ENCODE measurements at places on chromosomes 1 and 21.

- DNase-seq: no peak
These were observed 98.0 kb downstream of the TGFBR3 start for GRCh38 chr1:91787919-91788318.

- no peak for DNase-seq
These were observed 15.6 kb downstream of the TPM3 start for GRCh38 chr1:154176337-154176736.

DNA sequence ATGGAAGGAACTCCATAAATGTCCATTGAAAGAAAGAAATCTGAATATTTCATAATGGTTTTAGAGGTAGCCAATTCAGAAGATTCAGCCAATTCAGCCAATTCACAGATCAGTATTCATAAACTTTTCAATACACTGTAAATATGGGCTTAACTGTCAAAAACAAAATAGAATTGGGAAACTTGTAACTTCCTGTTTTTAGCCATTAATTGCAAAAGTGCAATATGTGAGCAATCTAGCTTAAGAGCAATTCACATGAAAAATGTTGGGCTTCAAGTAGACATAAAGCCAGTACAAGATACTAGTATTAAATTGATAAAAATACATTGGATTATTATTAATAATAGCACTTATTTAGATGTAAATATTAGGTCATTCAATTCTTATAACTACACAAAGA lies 27.5 kb upstream of the PLPPR4 start:
- no peak for DNase-seq

DNA sequence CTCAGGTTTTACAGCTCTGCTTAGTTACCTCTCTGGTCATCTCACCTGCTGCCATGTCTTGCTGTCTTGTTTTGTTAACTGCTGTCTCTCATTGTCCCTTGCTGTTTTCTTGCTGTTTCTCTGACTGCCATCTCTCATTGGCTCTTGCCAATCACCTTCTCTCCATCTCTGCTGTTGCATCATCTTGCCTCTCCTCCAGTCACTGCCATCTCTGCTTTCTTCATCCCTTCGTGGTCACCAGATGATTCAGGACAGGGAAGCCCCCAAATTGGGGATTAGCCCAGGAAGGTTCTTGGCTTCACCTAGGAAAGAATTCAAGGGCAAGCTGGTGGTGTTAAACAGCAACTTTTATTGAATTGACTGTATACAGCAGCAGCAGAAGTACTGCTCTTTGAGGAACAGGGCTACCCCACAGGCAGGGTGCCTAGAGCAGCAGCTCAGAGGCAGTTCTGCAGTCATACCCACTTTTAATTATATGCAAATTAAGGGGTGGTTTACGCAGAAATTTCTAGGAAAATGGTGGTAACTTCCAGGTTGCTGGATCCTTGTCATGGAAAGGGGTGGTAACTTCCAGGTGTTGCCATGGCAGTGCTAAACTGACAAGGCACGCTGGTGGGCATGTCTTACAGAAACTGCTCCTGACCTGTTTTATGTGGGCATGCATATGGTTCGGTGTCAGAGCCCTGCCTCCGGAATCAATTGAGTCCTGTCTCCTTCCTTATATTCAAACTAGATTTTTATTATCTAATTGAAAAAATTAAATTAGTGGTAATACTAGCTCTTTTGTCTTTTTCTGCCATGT lies 33.4 kb downstream of the SUCO start:
- DNase-seq: no peak

GRCh38 chr1:154408174-154408777 lies 3.1 kb downstream of the IL6R start:
- no peak for DNase-seq

- DNase-seq: peak; percentile 35
These were observed 123.8 kb upstream of the IVNS1ABP start for GRCh38 chr1:185440877-185441276.

GRCh38 chr1:1835546-1835945 lies 55.3 kb downstream of the GNB1 start:
- DNase-seq: no peak

DNA sequence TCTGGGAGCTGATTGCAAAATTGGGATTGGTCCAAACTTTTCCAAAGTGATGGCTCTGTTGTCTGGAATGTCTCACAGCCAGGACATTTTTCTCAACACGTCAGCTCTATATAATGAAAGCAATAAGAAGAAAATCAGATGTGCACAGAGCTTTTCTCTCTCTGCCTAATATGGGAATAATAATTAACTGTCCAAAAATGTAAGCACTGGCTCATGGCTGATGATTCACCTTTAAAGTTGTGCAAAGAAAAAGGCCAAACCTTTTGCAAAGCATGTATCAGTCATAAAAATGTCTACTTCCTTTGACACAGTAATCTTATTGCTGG lies 30.4 kb downstream of the ZNF281 start:
- DNase-seq: peak; percentile 54

DNA sequence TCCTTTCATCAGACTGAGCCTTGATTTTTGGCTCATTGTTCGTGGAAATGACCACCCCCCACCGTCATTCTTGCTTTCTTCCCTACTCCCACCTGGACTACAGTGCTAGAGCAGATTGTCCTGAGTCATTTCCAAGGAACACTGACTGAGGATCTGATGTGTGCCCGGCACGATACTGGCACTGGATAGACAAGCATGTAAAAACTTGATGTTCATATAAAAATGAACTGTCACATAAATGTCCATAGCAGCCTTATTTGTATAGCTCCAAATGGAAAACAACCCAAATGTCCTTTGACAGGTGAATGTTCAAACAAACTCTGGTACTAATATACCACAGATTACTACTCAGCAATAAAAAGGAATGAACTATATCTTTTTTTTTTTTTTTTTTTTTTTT lies 18.6 kb upstream of the SLC45A3 start:
- DNase-seq: no peak

GRCh38 chr1:225825607-225826007 lies 15.7 kb downstream of the EPHX1 start:
- DNase-seq: no peak

DNA sequence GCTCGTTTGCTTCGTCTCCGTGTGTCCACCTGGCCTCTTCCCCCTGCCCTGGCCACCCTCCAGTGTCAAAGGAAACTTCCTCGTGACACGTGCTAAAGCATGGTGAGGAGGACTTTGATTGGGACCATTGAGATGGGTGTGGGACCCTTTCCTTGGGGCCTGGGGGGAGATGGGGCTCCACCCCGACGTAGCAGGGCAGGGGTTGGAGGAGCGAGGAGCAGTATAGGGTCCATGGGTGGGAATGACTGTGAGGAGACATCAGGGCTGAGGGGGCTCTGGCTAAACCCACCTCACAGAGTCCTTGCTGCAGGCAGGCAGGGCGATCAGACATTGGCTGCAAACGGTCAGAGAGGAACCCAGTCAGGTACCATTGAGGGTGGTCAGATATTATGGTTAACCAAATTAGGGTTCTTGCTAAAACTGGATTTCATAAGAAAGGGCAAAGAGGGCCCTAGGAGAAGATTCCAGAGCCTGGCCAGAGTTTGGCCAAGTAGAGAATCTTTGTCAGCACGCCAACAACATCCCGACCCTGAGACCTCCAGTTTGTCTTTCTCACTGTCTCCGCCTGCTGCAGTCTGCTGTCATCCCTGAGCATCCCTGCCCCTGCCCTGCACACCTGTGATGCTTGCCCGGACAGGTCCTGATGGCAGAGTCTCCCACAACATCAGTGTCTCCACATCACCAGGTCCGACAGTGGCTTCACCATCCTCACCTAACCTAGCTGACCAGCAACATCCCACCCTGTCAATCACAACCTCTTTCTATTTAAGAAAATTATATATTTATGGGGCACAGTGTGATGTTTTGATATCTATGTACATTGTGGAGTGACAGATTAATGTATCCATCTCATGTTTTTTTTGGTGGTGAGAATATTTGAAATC lies 8.0 kb downstream of the RNF187 start:
- DNase-seq: no peak

GRCh38 chr1:60342569-60342968 lies 269.0 kb upstream of the C1orf87 start:
- no peak for DNase-seq

DNA sequence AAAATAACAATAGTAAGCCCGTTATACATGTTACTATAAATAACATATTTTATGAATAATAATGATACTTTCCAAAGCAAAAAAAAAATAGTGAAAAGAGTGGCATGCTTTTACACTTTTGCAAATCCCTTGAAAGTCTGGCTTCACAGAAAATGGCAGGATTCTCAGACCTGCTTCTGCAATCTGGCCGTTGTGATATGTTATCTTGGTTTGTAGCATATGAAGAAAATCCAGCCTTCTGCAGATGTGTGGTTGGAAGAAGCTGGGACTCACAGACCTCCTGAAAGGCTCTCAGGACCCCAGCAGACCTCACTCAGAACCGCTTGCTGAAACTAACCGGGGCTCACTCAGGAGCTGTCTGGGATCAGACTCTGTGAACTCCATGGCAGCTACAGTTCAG lies 256.0 kb upstream of the TMEM51 start:
- no peak for DNase-seq

GRCh38 chr1:101438359-101438758 lies 201.5 kb downstream of the S1PR1 start:
- no peak for DNase-seq

GRCh38 chr1:193448682-193449461 lies 262.5 kb upstream of the B3GALT2 start:
- no peak for DNase-seq

- no peak for DNase-seq
These were observed 142.0 kb downstream of the MAST2 start for GRCh38 chr1:45945426-45945825.

DNA sequence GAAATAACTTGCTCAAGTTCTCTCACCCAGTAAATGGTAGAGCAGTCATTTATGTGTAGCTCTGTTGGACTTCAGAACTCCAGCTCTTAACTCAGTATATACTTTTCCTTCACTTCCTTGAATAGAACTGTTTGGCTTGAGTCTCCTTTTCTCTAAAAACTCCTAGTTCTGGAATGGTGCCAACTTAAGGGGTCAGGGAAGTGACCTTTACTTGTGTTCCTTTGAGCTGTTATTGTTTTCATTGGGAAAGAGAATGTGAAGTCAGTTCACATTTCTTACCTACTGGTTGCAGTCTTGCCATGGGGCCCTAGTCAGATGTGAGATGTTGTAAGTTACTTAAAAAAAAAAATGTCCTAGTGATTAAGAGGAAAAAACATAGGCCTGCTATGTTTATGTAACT lies 77.0 kb upstream of the MACF1 start:
- DNase-seq: no peak

DNA sequence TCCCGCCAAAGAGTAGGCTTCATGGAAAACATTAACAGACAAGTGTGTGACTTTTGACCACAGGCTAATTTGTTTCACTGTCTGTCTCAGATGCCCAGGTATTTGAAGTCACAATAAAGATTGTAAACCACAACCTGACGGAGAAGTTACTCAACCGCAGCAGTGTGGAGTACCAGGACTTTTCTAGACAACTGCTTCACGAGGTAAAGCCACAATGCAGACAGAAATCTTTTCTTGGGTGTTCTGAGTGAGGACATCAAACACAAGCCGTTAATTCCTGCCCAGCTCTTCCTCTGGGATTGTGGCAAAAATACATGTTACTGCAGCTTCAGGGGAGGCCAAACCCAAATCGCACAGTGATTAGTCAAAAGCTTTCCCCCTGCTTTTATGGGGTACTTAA lies 31.0 kb downstream of the UMODL1 start:
- no peak for DNase-seq

DNA sequence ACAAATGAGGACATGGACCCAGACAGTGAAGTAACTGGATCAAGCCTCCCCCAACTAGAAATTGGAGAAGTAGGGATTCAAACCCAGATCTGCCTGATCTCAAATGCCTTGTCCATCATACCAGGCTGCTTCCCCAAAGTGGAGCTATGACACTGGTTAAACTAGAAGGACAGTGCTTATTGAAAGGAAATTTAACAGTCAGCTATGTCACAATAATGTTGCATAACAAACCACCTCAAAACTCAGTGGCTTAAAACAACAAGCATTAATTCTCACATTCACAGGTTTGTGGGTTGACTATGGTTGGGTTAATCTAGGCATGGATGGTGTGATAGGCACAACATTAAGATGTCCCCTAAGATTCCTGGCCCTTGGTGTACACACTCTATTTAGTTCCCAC lies 107.1 kb downstream of the TAS1R2 start:
- DNase-seq: no peak

- no peak for DNase-seq
These were observed 8.4 kb downstream of the C1orf115 start for GRCh38 chr1:220698607-220699016.

DNA sequence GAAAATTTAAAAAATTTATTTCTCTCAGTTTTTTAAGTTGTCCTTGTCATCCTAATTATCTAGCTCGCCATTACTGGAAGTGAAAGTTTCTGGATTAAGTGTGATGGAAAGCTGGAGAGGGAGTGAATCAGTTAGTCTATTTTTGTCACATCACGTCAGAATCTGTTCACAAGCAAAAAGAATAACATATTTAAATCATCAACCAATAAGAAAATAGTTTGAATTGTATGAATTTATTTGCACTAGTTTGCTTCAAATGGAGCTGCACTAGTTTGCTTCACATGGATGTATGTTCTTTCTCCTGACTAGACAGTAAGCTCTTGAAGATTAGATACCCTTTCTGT lies 22.8 kb downstream of the PHC2 start:
- DNase-seq: no peak

DNA sequence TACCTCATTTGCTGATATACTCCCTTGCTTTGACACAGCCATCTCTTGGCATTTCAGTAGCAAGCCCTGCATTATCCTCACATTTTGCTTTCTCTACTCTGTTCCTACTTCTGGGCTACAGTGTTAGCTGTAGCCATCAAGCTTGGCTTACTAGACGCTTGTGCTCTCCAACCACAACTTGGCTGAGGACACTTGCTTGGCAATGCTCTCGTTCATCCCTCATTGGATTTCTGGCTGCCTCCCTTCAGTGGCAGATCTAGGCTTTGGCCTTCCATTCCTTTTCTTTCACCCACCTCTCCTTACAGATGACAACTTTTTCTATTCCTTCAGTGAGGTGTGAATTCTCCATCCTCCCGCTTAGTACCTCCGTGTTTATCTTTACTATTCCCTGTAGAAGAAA lies 428.7 kb upstream of the LRRC7 start:
- DNase-seq: no peak

GRCh38 chr1:1782399-1783221 lies 4.3 kb upstream of the NADK start:
- DNase-seq: no peak

- peak; percentile 31 for DNase-seq
These were observed 28.3 kb downstream of the GADD45A start for GRCh38 chr1:67713057-67713846.

Measured in HTR-8/SVneo (cell line).